Cardiac septum (tissue), 1 donor: ENCODE measurements at places on chromosomes 3 and 15. TPM values are rescaled to one million over a fixed set of nuclear protein-coding genes. Genes with fewer than 3 reads are reported as not detected.
A peak's percentile ranks its signal among the peaks of the same experiment; 100 is the strongest.

DNA sequence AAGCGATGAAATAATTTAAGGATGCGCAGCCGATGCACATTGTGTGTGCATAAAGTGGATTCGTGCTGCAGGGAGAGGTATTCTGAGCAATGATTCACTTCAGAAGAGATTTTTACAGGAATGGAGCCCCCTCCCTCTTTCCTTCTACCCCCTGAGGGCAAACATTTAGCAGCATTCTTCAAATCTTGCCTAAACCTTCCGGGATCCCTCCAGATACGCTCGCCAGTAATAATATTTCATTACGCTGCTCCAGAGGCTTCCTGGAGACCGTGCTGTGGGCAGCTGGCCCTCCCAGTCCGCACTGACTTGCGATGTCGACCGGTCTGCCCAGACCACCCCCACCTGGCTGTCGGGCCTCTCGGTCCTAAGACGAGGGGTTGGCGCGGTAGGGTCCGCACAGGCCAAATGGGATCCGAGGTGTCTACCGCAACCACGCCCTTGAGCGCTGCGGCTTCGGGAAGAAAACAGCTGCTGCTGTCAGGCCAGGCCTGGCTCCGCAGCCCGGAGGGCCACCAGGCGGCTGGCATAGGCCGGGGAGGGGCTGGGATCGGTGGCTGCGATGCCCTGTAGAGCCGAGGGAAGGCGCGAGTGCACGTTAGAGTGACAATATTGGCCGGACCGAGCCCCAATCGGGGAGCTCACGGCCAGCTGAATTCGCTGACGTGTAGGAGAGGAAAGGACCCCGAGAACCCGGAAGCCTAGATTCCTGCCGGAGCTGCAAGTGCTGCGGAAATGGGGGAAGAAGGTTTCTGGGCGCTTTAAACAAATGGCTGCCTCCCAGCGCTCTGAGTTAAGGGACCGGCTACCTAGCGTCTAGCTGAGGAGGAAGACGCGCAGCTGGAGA is 14.3 kb downstream of the ZIC4 start:
- DNase-seq: no peak

DNA sequence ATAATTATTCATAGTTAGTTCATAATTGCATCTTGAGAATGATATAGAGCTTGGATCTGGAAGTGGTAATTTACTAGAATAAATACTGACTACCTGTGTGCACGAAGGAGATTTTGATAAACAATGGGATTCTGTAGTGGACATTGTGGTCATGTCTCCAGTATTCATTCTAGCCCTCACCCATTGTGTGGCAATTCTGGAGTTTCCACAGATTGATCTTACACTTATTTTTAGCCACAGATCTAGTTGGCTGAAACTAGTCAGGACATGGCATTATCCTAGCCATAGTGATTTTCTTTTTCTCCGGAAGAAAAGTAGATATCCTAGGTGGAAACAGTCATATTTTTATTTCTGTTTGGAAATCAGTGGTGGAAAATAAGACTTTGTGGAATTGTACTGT is 833.1 kb downstream of the NAALADL2 start:
- DNase-seq: no peak

DNA sequence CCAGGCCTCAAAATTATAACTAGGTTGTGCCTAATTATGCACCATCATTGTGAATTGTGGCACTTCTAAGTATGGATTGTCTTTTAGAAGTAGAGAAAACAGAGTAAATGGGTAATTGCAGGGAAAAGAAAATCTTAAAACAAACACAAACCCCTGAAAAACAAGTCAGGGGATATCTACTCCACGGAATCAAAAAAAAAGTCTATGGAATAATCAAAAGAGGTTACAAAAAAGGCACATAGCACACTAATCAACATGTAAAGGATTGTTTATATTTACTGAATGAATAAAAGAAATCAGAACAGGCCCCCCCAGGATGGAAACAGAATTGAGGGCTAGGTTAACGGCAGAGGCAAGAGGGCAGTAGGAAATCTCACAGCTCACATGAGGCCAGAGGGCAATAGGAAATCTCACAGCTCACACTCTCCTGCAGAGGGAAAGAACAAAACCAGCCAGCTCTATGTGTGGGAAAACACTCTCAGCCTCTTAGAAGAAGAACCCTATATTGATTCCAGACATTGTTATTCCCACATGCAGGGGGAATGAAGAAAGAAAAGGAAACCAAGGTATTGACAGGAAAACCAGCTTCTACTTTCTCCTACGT is 72.7 kb upstream of the FNDC3B start:
- no peak for DNase-seq

DNA sequence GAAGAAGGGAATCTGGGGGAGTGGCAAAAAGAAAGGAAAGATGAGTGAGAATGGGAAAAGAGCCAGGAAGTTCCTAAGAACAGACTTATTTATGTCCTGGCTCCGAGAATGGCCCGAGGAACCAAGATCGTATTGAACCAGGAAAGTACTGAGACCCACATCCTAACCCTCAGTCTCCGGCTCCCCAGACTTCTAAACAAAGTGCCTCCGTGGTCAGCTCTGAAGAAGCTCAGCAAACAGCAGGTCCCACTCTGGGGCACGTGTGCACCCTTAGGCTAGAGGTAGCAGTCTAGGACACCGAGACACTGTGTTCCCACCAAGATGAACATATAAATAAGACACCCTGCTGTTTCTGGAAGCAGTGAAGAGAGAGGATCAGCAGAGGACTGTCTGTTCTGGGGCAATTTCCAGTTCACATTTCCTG is 307.4 kb downstream of the NTRK3 start:
- no peak for DNase-seq

DNA sequence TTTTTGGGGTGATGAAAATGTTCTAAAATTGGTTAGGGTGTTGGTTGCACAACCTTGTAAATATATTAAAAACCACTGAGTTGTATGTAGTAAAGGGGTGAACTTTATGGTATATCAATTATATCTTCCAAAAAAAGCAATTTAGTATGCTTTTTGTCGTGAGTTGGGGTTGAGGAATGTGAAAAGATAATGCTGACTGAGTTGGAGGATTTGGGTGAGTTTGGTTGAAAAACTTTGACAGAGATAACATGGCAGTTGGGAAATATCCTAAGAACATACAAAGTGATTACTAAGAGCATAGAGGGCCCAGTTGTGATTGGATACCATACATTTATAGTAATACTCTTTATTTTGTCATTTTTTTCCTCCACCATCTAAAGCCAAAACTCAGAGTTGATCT is 33.6 kb downstream of the HMG20A start:
- DNase-seq: no peak

DNA sequence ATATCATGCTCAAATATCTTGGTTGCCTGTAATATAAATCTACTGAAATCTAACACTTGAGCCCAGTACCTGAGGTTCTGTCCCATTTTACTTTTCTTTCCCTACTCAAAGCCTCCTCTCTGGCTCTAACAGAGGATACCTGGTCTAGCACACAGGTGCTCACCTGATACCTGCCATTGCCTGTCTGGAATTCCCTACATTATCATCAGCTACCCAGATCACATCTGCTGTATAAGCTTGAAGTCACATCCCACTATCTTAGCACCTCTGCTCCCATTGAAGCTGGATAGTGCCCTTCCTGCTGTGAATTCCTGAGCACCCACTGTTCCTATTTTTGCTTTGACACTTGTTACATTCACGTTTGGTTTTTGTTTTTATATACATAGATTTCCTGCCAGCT is 30.5 kb downstream of the GYG1 start:
- DNase-seq: no peak

- DNase-seq: no peak
Measured at GRCh38 chr3:58260261-58260731, 22.7 kb downstream of the ABHD6 start.

DNA sequence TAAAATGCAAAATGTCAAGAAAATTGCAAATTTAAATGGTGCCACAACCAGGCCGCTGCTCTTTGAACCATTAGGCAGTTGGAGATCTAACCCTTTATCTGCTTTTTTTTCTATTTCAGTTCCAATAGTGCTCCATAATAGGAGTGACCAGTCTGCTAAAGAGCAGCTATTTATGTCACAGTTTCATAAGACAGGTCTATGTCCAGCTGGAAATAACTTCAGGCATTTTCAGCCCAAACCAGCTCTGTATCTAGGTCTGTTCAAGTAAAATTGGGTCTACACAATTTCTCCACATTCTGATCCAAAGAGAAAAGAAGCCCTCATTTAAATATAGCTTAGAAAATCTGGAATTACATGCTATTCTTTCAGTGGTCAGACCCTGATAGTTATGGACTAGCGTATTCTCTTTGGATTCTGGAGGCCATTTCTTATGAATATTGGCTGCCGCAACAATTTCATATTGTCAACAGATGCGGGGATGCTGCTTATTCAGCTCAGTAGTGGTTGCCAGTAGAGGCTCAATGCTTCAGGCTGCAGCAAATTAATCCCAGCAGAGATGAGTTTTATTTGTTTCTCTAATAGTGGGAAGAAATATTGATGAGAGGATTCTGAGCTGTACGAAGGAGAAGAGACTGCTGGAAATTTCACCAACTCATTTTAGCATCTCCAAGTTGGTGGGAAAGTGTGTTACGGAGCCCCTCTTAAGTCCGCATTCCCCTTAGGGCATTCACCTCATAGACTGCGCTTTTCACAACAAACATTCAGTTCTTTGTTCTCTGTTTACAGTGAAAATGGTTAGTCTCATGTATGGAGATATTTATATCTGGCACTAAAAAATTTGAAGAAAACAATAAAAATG is 887.0 kb downstream of the ROBO1 start:
- DNase-seq: no peak

DNA sequence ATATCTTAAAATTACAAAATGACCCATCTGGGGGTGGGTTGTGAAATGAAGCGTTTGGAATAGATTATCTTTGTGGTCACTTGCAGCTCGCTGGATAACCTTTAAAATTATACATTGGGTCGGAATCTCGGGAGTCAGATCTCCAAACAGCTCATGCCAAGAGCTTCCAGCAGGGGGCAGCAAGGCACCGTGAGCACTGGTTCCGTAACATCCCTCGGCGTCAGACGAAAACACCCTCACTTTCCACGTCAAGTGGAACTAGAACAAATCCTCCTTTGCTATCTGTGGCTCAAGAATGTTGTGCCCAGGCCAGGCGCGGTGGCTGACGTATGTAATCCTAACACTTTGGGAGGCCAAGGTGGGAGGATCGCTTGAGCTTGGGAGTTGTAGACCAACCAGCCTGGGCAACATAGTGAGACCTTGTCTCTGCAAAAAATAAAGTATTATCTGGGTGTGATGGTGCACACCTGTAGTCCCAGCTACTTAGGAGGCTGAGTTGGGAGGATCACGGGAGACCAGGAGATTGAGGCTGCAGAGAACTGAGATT is 31.1 kb downstream of the UMPS start:
- peak; percentile 88 for DNase-seq

DNA sequence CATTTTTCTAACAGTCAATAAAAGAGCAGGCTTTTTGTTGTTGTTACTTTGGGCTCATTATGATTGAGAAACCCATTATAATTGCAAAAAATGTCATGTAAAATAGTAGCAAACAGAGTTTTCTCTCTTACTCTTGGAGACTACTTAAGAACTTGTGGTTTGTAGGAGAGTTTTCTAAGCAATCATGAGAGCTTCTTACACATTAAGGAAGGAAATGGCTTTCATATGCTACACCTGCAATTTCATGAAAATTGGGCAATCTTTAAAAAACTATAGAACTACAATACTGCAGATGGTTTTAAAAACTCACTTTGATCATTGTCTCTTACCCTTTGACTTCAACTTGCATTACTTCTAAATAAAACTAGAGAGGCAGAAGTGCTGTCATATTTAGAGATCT is 701.8 kb downstream of the ZPLD1 start:
- no peak for DNase-seq

DNA sequence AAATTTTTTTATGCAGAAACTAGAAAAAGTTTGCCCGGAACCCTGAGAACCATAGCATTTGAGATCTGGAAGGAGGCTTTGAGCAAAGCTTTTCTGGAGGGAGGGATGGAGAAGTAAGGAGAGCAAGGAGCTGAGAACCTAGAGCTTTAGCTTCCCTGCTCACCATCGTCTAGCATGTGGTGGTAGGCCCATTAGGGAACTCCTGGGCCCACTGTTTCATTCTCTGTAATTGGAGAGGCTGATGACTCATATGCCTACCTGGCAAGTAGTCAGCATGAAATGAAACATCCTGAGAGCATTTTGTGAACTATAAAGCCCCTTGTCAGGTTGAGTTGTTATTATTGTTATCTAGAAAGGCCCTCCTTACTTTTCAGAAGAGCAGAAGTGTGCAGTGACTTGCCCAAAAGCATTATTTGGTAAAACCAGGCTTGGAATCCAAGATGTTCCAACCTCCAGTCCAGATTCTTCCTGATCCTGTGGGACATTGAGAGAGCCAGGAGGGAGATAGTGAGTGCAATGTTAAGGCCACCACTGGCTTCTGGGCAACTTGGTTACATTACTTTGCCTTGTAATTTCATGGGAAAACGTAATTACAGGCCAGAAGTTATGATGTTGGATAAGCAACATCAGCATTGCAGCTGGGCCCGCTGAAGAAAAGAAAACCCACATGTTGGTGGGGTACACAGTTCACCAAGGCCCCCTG is 104.5 kb upstream of the BFSP2 start:
- no peak for DNase-seq

DNA sequence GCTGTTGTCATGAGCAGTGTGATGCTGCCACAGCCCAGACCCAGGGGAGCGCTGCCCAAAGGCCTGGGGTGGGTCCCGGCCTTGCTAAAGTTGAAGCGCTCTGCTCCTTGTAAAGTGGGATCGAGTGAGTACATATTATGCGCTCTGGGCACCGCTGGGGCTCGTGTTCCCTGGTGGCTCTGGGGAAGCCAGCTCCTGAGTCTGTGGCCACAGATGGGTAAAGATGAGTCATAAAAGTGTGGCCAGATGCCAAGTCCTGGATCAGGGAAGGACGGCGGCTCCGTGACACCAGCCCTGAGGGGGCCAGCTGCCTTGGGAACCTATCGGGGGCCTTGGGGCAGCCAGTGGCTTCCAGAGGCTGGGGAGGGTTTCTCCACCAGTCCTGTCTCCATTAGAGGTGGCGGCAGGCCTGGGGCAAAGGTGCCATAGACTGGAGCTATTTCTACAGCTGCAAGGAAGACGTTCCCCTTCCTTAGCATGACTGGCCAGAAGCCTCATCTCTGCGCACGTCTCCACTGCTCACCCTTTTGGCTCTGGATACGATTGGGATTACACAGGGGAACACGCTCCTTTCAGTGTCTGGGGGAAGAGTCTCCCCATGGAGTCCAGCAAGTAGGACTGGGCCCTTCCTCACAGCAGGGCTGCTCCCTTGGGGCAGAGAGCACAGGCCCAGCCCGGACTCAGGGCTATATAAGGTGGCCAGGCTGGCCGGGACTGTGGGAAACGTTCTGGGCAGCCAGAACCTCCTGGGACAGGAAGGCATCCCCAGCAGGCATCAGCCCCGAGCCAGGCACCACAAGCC is 1.2 kb upstream of the ITIH4 start:
- DNase-seq: no peak

GRCh38 chr15:69544365-69545113 is 91.9 kb downstream of the RPLP1 start:
- DNase-seq: no peak

GRCh38 chr3:186605561-186606545 is 7.0 kb upstream of the AHSG start:
- DNase-seq: no peak

Gene ZCWPW2
- 2.1 TPM for total RNA-seq

Gene TM4SF1
- 84.7 TPM for total RNA-seq

Gene ETFA
- 351 TPM for total RNA-seq

Gene LEKR1
- 0.32 TPM for total RNA-seq

Gene RTP3
- total RNA-seq: not detected
